ENCODE measurements at places on chromosomes 7 and 10.

DNA sequence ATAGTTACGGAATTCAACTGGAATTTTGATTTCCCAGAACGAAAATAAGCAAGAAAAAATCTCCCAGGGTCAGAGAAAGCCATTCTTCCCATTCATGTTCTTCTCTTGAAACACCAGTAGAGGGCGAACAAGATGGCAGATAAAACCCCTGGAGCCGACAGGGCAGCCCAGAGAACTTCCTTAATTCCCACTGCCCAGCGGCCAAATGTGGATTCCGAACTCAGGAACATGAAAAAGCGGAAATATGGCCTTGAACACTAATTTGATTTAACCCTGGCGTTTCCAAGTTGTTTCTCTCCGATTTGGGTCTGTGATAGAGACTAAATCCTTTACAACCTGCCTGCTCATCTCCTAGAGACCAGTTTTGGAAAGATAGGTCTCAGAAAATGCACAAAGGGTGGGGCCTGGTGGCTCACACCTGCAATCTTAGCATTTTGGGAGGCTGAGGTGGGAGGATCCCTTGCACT lies 100.7 kb upstream of the WAC start:
- peak; percentile 64 for DNase-seq

- DNase-seq, result no peak
Measured at GRCh38 chr10:49431426-49431825, 35.5 kb upstream of the DRGX start.

DNA sequence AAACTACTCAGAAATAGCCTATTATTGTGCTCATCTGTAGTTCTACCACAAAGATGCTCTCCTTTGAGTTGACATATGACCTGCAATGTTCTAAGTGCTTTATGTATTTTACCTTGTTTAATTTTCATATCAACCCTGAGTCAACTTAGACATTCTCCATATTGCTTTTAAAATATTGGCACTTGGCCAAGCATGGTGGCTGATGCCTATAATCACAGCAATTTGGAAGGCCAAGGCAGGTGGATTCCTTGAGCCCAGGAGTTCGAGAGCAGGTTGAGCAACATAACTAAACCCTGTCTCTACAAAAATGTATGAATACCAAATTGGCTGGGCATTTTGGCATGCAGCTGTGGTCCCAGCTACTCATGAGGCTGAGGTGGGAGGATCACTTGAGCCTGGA lies 50.6 kb downstream of the PRKG1 start:
- no peak for DNase-seq

DNA sequence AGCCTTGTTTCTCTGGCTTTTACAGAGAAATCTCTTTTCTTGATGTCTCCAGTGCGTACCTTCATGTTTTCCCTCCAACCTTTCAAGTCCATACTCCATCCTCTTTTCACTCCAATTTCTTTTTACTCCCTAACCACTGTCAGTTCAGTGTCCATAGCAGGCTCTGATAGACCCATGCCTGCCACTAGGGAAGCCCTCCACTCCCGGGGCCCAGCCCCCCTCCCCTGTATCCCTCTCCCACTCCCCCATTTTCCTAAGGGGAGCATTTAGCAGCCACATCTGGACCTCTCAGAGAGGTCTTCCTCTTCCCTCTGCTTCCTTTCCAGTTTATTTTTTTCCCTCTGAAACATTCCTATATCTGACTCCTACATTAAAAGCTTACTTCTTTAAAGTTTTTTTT lies 33.1 kb downstream of the DENND11 start:
- no peak for DNase-seq

DNA sequence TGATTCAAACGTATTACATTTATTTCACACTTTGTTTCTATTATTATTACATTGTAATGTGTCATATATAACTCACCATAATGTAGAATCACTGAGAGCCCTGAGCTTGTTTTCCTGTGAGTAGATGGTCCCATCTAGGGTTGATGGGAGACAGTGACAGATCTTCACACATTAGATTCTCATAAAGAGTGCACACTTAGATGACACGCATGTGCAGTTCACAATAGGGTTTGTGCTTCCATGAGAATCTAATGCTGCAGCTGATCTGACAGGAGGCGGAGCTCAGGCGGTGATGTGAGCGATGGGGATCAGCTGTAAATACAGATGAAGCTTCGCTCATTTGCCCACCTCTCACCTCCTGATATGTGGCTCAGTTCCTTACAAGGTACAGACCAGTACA lies 36.1 kb downstream of the BMPER start:
- DNase-seq, result no peak

DNA sequence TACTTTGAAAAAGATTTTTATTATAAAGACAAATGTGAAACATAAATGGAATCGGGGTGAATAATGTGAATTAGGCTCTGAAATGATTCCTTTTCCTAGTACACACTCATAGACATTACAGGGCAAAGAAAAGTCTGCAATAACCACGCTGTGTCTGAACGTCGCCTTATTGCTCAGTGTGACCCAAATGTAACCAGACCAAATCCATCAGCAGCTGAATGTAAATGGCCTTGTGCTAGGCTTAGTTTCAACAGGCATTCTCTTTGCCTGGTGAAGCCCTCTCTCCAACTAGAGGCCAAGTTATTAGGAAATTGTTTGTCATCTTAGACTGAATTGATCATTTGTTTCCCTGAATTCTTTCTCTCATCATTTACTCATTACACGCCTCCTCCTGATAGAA lies 225.5 kb downstream of the CHCHD3 start:
- DNase-seq, result no peak

DNA sequence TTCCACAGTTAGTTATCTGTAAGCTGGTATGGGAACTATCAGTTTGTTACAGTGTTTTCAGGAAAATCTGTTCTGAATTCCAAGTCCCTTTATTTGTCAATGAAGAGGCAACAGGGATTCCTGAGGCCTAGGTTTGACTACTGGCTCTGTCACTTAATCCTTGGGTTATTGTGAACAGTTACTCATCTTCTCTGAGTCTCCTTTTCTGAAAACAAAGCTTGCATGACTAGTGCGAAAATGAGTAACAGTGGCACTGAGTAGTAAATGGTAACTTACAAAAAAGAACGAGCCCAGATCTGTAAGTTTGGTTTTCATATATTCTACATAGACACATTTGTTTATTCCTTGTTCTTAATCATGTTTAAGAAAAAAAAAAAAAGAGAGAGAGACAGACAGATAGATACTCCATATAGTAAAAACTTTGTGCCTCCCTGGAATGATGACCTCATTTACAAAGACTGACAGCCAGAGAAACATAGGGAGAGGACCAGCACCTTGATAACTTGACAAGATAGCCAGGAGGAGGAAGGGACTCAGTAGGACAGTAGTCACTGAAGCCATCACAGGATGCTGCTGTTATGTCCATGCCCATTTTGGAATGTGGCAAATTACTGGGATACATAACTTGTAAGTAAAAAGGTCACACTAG lies 1.9 kb downstream of the MRPS33 start:
- no peak for DNase-seq

DNA sequence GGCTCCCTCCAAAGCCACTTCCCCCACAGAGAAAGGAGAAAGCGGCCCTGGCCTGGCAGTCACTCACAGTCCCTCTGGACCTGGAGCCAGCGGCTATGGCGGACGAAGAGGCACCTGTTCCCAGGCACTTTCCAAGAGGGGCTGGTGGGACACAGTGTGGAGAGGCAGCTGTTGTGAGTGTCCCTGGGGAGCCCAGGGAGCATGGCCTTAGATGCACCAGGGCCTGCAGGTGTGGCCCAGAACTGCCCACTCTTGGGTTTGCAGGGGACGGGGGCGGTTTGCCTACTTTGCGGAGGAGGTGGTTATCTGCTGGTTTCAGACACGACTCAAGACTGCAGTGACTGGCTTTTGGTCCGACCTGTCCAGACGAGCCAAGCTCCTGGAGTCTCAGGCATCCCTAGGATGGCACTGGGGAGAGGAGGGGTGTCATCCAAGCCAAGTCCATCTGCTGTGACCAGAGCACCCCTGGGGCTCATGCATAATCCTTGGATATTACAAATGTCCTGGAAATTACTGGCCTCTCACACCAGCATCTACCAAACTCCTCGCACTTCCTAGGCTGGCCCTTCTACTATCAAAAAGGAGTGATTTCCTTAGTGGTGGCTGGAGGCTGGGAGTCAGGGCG lies 18.4 kb downstream of the CTBP2 start:
- no peak for DNase-seq

DNA sequence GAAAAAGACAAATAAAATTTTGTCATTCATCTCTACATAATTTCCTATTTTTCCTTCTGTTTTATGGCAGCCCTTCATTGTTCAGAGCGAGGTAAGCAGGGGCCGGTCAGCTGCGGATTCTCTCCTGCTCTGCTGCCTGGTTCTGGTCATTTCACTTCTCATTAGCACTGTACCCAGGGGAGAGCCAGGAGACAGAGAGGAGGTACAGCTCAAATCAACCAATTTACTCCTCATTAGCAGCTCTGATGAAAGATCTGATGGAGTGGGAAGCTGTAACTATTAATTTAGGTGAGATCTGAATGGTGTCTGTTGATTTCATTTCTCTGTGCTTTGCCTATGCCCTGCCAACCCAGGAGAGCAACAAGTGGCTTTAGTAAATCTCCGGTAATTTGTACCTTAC lies 241.5 kb upstream of the PFKP start:
- no peak for DNase-seq

- DNase-seq, result no peak
Measured at GRCh38 chr7:121530227-121531174, 134.4 kb upstream of the FAM3C start.
